ENCODE measurements at places on chromosomes 7 and 10. TPM values are rescaled to one million over a fixed set of nuclear protein-coding genes. Genes with fewer than 3 reads are reported as not detected.

GRCh38 chr10:61721431-61721830 is 58.7 kb downstream of the CABCOCO1 start:
- no peaks in the 10 kb centered on the region for H3K36me3 ChIP-seq
- H3K4me1 ChIP-seq, result no peaks in the 10 kb centered on the region
- no peak for DNase-seq
- H3K4me3 ChIP-seq, result no peak overlapping the region
- no peaks in the 10 kb centered on the region for H3K27me3 ChIP-seq
- no peak overlapping the region for H3K27ac ChIP-seq

GRCh38 chr7:30515761-30516160 is 11.1 kb upstream of the GGCT start:
- no peaks in the 10 kb centered on the region for H3K27me3 ChIP-seq
- H3K4me1 ChIP-seq, result peaks cover 2% of the 10 kb centered on the region
- H3K4me3 ChIP-seq, result no peak overlapping the region

Gene PPP1R3A
- not detected for total RNA-seq

- no peaks in the 10 kb centered on the region for H3K27me3 ChIP-seq
- H3K27ac ChIP-seq, result no peak overlapping the region
- DNase-seq, result no peak
These were observed 50.4 kb upstream of the C7orf33 start for GRCh38 chr7:148540041-148540738.

Gene ODAD2
- total RNA-seq, result not detected

DNA sequence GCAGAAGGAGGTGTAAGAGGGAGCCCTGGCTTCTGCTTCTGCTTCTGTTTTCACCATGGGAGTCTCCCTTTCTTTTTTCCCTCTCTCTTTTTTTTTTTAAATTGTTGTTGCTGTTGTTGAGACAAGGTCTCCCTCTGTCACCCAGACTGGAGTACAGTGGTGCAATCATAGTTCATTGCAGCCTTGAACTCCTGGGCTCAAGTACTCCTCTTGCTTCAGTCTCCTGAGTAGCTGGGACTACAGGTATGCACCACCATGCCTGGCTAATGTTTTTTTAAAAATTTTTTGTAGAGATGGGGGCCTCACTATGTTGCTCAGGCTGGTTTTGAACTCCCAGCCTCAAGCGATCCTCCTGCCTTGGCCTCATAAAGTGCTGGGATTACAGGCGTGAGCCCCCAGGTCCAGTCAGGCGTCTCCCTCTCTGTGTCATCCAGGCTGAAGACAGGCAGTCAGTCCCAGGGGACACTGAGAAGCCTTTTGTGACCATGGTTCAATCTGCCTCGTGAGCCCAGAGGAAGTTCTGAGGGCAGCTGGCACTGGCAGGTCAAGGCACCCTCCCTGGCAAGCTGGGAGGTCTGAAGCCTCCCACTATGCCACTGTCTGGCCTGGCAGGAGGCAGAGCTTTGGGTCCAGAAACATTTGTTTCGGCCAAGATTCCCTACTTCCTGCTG is 33.6 kb upstream of the NPFFR1 start:
- H3K4me1 ChIP-seq, result no peaks in the 10 kb centered on the region
- no peak overlapping the region for H3K4me3 ChIP-seq
- H3K36me3 ChIP-seq, result no peaks in the 10 kb centered on the region

DNA sequence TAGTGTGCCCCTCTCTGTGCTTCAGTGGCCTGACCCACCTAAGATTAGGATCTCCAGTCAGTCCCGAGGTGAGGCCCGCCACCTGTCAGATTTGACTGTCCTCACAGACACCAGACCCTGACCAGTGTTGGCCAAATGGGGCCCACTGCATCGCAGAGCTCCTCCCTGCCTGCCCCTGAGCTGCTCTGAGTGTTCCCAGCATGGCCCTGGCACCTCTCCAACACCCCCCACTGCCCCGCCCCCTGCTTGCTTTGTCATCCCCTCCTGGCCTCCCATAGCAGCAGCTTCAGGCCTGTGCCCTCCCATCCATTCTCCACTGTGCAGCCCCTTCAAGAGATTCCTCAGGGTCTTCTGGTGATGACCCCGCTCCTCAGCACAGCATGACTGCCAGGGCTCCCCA is 67.6 kb downstream of the C10orf120 start:
- no peak overlapping the region for H3K27ac ChIP-seq
- DNase-seq, result no peak
- no peaks in the 10 kb centered on the region for H3K36me3 ChIP-seq
- H3K4me1 ChIP-seq, result no peaks in the 10 kb centered on the region

DNA sequence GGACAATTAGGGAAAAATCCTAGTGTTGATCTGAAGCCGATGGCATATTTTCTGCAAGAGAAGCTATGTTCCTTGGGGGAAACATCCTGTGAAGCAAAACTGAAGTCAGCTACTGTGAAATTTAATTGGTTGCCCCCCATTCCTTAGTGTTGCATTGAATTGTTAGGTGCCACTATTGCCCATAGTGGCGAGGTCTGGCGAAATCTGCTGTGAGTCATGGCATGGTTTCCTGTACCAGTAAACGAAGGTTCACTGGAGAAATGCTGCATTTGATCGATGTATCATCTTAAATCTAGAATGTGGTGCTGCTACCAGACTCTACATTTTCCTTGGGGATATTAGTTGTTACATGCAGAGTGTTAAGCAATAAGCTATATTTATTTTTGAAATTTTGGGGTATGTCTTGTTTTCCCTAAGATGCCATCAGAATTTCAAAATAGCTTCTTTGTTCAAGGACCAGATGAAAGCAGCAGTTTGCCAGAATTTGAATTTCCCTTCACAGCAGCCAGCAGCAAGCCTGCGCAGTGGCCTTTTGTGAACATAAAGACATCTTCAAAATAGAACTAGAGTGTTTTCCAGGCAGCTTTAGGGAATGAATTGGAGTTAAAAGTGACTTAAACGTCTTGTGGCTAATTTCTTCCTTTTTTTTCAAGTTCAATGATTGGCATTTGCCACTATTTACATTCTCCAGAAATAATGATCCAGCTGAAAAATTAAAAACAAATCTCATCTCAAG is 348.6 kb upstream of the COBL start:
- no peaks in the 10 kb centered on the region for H3K4me1 ChIP-seq
- no peaks in the 10 kb centered on the region for H3K27me3 ChIP-seq
- no peaks in the 10 kb centered on the region for H3K36me3 ChIP-seq
- no peak for DNase-seq

GRCh38 chr10:51368943-51369342 is 294.7 kb downstream of the PRKG1 start:
- no peaks in the 10 kb centered on the region for H3K4me1 ChIP-seq
- no peaks in the 10 kb centered on the region for H3K27me3 ChIP-seq
- no peak for DNase-seq

Gene MMD2
- total RNA-seq, result not detected

Gene ITPRID1
- total RNA-seq, result not detected

GRCh38 chr7:138173548-138173947 is 97.3 kb downstream of the AKR1D1 start:
- H3K4me1 ChIP-seq, result peaks cover 15% of the 10 kb centered on the region
- H3K4me3 ChIP-seq, result no peak overlapping the region
- DNase-seq, result no peak
- no peaks in the 10 kb centered on the region for H3K27me3 ChIP-seq
- no peaks in the 10 kb centered on the region for H3K36me3 ChIP-seq
- H3K27ac ChIP-seq, result no peak overlapping the region

GRCh38 chr10:74507951-74508350 is 318.4 kb upstream of the KAT6B start:
- H3K4me1 ChIP-seq, result no peaks in the 10 kb centered on the region
- H3K4me3 ChIP-seq, result no peak overlapping the region
- no peak overlapping the region for H3K27ac ChIP-seq
- DNase-seq, result no peak

Gene PAX4
- total RNA-seq, result not detected

GRCh38 chr10:49791100-49791499 is 29.0 kb upstream of the OGDHL start:
- H3K4me1 ChIP-seq, result no peaks in the 10 kb centered on the region
- H3K27me3 ChIP-seq, result no peaks in the 10 kb centered on the region
- no peak overlapping the region for H3K4me3 ChIP-seq

DNA sequence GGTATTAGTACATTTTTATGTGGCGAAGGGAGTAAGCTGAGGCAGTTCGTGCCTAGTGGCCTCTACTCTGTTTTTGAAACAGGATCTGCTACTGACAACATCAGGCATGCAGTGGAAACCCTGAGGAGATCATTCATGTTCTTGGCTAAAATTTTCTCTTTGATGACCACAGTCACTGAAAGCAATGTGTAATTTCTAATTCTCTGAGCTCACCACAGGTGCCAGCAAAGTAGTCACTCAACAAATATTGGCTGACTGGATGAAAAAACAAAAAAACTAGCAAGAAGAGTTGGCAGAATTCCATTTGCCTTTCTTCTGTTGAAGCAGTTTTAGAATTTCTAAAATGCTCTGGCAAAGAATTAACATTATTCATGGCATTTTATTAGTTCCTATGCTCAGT is 176.5 kb upstream of the KCTD7 start:
- no peaks in the 10 kb centered on the region for H3K36me3 ChIP-seq
- no peak overlapping the region for H3K27ac ChIP-seq
- H3K4me3 ChIP-seq, result no peak overlapping the region
- DNase-seq, result no peak
- H3K27me3 ChIP-seq, result no peaks in the 10 kb centered on the region

DNA sequence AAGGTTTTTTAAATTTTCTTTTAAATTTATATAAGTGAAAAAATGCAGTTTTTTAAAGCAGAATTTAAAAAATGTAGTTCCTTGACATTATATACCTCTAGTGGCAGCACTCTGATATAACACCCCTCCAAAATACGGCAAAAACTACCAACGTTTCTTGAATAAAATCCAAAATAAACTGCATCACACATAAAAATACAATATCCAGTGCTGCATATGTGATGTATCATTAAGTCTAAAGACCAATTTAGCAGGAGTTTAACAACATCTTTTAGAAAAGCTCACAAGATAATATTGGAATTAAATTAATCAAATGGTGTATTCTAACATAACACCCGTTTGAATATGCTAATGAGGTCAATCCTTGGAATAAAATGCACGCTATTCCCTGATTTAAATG is 1.4 kb downstream of the TCERG1L start:
- DNase-seq, result no peak
- no peaks in the 10 kb centered on the region for H3K36me3 ChIP-seq
- H3K4me3 ChIP-seq, result no peak overlapping the region
- peaks cover 5% of the 10 kb centered on the region for H3K27me3 ChIP-seq
- no peak overlapping the region for H3K27ac ChIP-seq

GRCh38 chr7:34081935-34082334 is 176.6 kb downstream of the BMPER start:
- H3K4me1 ChIP-seq, result no peaks in the 10 kb centered on the region
- H3K27me3 ChIP-seq, result no peaks in the 10 kb centered on the region
- H3K4me3 ChIP-seq, result no peak overlapping the region
- DNase-seq, result no peak
- H3K36me3 ChIP-seq, result no peaks in the 10 kb centered on the region

DNA sequence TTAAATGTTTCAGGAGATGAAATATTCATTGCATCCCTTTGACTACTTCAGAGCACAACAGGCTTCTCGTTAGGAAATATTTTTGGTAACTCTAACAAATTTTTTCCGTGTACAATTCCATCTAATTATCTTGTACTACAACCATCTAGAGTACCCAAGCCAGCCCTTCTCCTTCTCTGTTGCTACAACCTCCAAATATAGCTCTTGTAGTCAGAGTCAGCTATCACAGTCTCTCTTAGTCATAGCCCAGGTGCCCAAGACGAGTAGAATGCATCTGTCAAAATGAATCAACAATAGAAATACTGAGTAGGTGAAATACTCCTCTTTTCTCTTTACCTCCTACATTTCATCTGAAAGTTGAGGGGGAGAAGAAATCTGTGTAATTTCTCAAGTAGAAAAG is 74.0 kb downstream of the INHBA start:
- no peak for DNase-seq
- H3K36me3 ChIP-seq, result no peaks in the 10 kb centered on the region
- no peak overlapping the region for H3K4me3 ChIP-seq
- no peak overlapping the region for H3K27ac ChIP-seq
- H3K27me3 ChIP-seq, result no peaks in the 10 kb centered on the region

Gene CAV2
- 1.8 TPM for total RNA-seq

Gene NOM1
- 18.3 TPM for total RNA-seq

- peaks cover 18% of the 10 kb centered on the region for H3K4me1 ChIP-seq
- no peak overlapping the region for H3K4me3 ChIP-seq
- H3K27ac ChIP-seq, result no peak overlapping the region
These were observed 6.0 kb downstream of the POLM start for GRCh38 chr7:44076101-44076895.

Gene DTX2
- total RNA-seq, result 21.9 TPM
